ENCODE measurements at places on chromosomes 12 and 14.
A peak's percentile ranks its signal among the peaks of the same experiment; 100 is the strongest.

DNA sequence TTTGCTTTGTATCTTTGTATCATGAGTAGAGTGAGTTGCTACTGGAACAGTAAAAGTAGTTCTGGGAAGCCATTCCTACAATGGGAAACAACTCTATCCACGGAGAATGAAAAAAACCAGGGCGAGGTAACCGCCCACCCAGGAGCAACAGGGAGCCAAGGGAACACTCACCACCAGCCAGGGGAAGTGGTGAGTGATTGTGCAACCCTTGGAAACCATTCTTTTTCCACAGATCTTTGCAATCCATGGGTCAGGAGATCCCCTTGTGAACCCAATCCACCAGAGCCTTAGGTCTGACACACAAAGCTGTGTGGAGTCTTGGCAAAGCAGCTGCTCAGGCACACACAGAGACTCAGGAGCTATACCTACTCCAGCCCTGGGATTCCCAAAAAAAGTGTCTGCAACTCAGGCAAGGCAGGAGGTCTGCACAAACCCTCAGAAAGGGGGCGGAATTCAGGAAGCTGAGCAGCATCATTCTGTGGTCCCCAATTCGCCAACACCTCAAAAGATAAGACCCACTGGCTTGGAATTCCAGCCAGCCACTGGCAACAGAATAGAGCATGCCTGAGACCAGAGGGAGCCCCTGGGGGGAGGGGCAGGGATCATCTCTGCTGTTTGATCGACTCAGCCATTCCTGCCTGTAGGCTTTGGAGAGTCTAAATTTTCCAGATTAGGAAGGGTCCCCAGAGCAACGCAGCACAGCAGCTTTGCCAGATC lies 52.1 kb upstream of the PPFIA2 start:
- DNase-seq, result no peak

DNA sequence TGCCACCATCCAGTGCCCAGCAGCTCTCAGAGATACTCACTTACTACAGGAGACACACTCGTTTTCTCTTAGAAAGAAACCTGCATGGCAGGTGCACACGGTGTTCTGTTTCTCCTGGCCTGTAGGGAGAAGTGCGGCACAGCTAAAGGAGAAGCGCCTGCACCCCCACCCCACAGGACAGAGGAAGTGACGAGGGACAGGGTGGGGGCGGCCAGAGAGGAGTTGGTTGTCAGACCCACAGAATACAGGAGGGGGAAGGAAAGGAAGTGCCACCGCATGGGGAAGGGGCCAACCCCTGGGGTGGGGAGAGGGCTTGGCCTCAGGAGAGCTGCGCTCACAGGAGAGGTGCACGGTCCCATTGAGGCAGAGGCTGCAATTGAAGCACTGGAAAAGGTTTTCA lies 8.8 kb downstream of the TNFRSF1A start:
- DNase-seq, result no peak

DNA sequence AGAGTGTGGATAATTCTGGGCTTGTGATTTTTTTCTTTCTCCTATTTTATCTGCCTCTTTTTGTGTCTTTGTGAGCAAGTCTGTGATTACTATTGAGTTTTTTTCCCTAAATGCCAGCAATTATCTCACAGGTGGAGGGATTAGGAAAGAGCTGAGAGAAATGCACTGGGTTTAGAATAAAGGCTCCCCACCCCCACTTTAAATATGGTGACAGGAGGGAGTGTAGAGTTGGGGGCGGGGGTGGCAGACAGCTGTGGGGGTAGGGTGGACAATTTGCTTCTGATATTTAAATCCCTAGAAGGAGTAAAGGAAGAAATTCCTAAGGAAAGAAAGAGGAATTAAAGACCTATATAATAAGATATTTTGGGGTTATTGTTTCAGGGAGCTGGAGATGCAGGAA lies 145.9 kb downstream of the NRXN3 start:
- no peak for DNase-seq

GRCh38 chr12:69671597-69671996 lies 27.5 kb downstream of the BEST3 start:
- DNase-seq, result no peak

GRCh38 chr14:55433880-55434804 lies 6.3 kb downstream of the TBPL2 start:
- no peak for DNase-seq

GRCh38 chr12:110776410-110776809 lies 33.7 kb upstream of the PPP1CC start:
- peak; percentile 66 for DNase-seq

DNA sequence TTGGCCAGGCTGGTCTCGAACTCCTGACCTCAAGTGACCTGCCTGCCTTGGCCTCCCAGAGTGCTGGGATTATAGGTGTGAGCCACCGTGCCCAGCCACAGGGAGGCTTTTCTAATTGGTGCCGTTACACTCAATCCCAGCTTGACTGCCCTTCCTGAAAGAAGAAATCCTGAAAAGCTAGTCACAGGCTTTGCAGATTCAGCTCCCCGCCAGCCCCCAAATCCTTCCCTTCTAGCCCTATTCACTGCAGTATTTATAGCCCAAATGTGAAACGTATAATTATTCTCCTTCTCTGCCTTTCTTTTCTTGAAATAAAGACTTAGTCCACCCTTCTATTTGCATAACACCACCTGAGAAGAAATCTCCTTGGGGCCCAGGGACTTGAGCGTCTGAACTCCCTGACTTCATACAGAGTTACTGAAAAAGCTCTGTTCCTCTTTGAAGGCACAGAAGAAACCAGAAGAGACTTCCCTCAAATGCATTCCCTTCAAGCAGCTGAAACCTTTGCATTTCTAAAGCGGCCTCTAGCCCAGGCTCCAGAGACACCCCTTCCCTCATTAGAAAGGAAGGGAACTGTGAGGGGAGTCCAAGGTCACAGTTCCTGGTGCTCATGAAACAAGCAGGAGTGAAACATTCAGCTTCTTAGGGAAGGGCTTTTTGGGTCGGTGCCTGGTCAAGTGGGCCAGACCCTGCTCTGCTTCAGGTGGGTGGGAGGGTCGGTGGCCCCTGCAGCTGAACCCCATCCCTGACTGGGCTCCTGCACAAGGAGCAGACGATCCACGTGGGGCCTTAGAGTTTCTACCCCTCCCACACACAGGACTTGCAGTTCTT lies 42.3 kb upstream of the BATF start:
- peak; percentile 50 for DNase-seq

- DNase-seq, result no peak
These were observed 115.6 kb downstream of the LRIG3 start for GRCh38 chr12:58804749-58805148.

- no peak for DNase-seq
These were observed 38.9 kb downstream of the TPCN1 start for GRCh38 chr12:113260127-113260526.

- DNase-seq, result no peak
These were observed 95.6 kb downstream of the NCOR2 start for GRCh38 chr12:124471828-124472227.

GRCh38 chr12:106601031-106601430 lies 18.2 kb downstream of the RFX4 start:
- no peak for DNase-seq

GRCh38 chr12:21678959-21679358 lies 21.3 kb upstream of the LDHB start:
- DNase-seq, result no peak

GRCh38 chr14:31898838-31899528 lies 178.1 kb upstream of the ARHGAP5 start:
- no peak for DNase-seq

- DNase-seq, result no peak
These were observed 2.4 kb upstream of the A2M start for GRCh38 chr12:9118158-9118557.

GRCh38 chr14:75979071-75979571 lies 2.7 kb downstream of the TGFB3 start:
- no peak for DNase-seq

GRCh38 chr12:62948123-62948522 lies 13.2 kb upstream of the PPM1H start:
- no peak for DNase-seq

DNA sequence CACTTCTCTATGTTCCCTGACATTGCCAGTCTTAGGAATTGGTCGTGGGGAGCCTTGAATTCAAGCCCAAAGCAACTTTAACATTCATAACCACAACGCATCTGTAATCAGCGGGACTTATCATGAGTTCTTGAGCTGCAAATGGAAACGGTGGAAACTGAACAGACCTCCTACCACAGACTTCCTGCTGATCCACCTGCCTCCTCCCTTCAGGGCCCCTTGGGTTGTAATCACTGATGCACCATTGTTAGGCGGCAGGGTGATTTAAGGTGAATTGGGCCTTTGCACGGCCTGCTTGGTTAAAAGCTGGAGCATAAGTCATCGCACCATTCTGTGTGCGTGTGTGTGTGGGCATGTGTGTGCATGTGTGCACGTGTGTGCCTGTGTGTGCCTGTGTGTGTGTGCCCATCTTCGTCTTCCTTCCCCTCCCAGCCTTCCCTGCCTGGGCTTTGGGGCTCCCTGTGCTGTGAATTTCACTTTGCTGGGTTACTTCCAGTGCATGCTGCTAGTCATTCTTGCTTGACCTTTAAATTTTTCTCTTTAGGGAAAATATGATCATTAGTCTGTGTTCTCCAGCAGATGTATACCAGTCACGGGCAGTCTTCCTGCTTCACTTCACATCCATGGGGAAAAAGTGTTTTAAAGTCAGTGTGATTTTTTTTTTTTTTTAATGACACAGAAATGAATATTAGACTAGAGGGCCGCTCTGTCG lies 29.1 kb downstream of the CHST11 start:
- DNase-seq, result no peak

- no peak for DNase-seq
These were observed 19.1 kb downstream of the LRCOL1 start for GRCh38 chr12:132591107-132591935.

GRCh38 chr12:105270671-105271255 lies 34.8 kb upstream of the APPL2 start:
- no peak for DNase-seq

- DNase-seq, result no peak
These were observed 880.3 kb upstream of the FOXG1 start for GRCh38 chr14:27886256-27886655.

DNA sequence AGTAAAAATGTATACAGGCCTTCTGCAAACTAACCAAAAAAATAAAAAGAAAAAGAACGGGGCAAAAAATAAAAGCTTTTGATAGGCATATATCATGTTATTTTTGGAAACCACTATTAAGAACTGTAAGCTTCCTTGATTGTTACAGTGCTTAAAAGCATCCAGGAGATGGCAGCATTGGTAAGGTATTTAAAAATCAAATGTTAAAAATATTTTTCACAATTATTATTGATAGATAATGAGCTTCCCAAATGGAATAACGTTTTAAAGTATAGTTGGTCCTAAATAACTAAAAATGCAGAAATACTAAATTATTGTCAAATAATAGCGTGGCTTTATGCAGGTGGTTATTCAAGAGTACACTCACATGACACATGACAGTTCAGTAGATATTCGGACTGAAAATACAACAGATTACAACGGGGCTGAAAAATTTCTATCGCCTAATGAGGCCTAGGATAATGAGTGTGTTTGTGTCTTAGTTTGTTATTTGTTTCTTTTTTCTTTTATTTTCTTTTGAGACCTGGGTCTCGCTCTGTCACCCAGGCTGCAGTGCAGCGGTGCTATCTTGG lies 127.2 kb upstream of the ATF7IP start:
- no peak for DNase-seq

DNA sequence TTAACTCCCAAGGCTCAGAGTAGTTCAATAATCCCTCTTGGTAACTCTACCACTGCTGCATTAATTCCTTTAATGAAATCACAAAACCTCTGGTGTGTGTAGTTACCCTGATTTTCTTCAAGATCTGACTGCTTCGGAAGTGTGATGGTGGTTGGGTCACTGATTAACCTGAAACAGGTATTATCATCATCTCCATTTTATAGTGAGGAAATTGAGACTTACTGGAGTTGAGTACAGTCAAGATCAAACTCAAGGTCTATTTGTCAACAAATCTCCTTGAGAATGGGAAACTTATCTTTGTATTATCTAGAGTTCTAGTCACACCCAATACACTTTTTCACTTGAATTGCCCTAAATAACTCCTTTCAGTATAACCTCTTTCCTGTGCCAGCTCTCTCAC lies 233.5 kb downstream of the BTG1 start:
- DNase-seq, result no peak

GRCh38 chr12:110217996-110218674 lies 62.9 kb upstream of the ATP2A2 start:
- no peak for DNase-seq

DNA sequence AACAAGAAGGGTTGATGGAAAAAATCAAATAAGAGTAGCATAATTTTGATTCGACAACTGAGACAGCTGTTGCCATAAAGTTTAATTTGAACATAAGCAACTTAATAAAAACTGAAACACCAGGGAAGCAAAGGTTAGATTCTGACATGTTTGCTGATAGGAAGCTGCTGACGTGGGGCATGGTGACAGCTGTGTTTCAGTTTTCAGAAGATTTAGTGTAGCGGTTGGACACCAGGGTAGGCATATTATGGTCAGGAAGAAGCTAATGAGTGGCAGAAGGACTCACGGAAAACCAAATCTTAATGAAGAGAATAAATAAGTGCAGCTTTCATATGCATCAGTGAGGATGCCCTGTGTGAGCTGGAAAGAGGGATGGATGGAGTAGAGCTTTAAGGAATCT lies 336.7 kb upstream of the RPL10L start:
- no peak for DNase-seq

DNA sequence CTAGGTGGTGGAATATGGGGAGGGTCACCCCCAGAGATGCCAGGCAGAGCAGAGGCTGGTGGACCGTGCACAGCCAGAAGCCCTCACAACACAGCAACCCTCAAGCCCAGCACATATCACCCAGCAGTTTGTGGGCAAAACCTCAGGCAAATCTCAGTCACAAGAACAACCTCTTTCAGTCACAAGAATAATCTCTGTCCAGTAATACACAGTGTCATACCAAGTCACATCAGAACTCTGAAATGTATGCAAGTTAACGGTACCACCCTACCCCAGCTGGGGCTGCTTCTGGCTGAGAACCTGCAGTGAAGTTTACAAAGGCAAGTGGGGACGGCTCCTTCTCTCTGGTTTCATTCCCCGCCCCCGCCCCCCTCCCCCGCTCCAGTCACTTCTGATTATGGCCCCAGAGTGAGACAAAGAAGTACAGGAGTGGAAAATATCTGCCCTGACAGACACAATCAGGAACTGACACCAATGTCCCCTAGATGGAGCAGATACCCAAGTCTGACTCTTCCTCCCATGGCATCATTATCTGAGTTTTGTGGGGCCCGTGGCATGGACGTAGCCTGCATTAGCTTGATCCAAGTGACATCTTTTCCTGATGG lies 480.9 kb upstream of the TMEM132C start:
- DNase-seq, result no peak

All from GM19239 (cell line).